ENCODE measurements at places on chromosomes 6 and 20.

DNA sequence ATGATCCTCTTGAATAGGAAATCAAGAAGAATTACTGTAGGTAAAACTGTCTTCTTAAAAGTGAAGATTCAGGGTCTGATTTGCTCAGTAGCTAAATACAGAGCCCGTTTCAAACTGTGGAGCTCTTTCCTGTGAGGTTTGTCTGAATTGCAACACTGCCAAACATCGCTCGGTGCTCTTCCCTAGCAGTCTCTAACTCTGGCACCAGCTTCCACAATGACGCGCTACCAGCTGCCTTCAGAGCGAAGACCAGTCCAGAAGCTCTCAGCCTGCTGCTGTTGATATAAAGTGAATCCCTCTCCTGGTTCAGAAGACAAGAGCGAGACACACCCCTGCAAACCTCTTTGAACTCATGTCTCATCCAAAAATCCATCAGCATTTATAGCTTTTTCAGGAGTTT lies 447.0 kb downstream of the LMBRD1 start:
- peak; percentile 79 for DNase-seq

GRCh38 chr20:13745784-13746183 lies 38.9 kb downstream of the ESF1 start:
- no peak for DNase-seq

DNA sequence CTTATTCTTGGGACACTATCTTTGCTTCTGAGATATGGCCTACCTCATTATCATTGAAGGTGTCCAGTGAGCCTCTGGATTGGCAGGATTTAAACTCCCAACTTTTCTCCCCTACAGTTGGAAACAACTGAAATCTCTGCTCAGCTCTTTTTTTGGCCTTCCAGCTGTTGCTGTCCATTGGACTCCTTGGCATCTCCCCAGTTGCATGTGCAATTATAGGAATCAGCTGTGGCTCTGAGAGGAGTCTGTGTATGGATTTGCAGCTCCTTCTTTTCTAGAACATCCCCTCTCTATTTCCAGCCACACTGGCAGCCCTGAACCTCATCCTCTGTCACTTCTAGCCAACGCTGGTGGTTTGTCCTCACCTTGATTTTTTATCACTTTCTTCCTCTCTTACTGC lies 21.2 kb downstream of the RAB22A start:
- DNase-seq: no peak

GRCh38 chr6:6470123-6470522 lies 118.4 kb upstream of the LY86 start:
- DNase-seq: no peak

DNA sequence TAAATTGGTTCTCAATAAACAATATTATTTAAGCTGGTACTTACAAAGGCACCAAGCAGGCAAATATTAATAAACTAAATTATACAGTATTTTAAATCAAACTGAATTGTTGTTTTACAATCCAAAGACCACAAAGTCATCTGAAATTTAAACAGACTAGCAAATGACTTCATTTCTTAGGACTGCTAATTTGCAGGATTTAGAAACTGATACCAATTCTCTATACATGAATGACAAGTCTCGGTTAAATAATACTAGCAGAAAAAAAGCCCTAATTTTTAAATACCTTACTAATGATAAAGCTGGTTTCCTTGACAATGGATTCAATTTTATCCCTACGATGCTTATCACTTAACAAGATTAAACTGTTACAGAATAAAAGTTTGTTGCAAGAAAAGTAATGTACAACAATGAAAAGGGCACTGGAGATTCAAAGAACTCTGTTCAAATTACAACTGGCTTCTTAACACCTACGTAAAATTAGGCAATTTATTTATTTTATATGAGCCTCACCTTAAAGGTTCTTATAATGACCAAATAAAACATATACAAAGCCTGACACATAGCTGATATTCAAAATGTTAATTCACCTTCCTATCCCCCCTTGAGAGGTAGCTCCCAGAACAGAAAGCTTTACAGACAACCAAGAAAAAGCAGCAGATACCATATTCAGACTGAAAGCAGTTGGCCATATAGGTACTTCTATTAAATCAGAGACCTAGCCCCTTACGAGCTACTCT lies 33.1 kb downstream of the HBS1L start:
- no peak for DNase-seq

DNA sequence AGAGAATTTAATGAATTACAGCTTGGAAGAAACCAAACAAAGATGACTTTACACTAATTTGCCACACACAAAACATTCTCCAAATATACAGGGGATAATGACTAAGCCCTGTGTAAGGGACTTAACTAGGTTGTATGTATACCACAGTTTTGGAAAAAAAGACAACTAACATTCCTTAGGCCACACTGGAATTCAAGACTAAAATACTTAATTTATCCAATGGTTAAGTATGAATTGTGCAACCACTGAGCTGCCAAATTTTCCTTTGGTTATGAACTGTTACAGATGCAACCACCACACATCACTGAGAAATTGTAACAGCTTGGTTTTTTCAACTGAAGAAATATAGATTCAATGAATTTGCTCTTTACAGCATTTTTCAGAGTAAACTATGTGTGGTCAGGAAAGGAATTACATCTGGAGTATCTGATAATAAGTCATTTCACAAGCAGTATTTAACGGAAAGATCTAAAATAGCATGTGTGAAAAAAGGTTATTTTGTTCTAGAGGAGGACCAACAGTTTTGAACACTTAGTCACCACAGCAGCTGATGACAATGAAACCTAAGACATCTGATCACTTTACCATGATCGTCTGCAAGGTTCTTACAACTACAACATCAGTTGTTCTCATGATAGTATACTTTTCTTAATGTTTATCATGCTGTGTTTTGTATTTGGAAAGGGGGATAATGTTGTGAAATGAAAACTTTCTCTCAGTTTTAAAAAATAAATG lies 318.8 kb downstream of the BCKDHB start:
- no peak for DNase-seq

DNA sequence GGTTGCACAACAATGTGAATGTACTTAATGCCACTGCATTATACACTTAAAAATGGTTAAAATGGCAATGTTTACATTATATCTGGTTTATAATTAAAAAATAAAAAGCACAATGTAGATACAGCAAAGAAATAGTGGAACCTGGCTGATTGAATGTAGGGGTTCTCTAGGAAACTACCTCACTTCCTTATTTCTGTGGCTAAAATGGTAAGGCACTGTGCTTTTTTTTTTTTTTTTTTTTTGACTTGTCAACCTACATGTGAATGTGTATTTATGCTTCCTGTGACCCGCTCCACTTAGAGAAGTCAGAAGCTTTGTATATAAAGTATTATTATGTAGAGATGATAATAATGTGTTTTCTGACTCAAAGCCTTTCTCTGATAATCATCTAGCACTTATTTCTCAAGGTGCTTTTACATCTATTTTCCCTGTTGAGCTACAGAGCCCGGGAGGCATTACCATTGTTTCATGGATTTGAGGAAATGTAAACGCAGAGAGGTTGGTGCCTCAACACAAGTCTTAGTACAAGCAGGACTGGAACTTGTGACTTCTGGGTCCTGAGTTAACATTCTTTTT lies 55.0 kb downstream of the SOX4 start:
- no peak for DNase-seq

DNA sequence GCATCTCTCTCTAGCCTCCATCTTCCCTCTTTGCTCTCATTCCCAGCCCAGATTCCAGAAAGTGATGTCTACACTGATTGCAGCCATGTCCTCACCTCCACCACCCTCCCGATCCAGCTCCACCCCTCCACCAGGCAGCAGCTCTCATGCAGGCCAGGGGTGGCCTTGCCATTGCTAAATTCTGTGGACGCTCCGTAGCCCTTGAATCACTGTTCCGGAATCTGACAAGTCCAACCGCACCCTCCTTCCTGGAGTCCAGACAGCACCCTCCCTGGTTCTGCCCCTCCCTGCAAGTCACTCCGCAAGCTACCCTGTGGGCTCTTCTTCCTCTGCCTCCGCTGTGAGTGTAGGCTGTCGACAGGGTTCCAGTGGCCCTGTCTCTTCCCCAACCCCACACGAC lies 26.2 kb downstream of the TNXB start:
- DNase-seq: no peak

DNA sequence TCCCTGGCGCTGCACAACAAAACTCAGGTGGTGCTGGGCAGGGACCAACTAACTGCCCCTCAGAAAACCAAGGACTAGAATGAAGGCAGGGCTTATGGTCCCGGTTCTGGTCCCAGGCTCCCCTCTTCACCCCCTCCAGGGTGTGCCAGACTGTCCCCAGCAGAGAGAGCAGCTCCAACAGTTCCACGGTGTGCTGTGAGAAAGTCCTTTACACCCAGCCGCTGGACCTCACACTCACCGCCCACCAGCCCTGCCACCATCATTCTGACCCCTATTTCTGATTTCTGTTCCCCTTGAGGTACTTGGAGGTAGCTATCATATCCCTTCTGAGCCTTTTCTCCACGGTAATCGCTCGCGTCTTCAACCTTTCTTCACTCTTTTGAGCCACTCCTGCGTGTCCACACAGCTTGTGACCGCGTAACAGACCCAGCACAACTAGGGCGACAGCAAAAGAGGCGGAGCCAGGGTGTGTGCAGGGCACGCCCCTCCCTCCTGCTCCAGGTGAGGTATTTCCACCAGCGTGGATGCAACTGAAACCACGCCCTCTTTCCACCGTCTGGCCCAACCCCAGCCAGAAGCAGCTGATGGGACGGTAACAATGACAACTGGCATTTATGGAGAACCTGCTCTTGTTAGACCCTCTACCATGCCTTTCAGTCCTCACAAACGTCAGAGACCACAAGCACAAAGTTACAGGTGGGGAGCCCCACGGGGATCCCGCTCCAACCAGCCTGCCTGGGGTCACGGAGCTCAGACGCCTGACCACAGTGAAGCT lies 2.3 kb downstream of the PXDC1 start:
- DNase-seq: no peak

GRCh38 chr6:39357998-39358686 lies 35.6 kb upstream of the KCNK16 start:
- peak; percentile 85 for DNase-seq

GRCh38 chr6:55617272-55617671 lies 38.3 kb upstream of the HMGCLL1 start:
- DNase-seq: no peak
